ENCODE measurements at places on chromosomes 7 and 10. TPM values are rescaled to one million over a fixed set of nuclear protein-coding genes. Genes with fewer than 3 reads are reported as not detected.

CYP3A7 gene
- polyA plus RNA-seq = 0.95 TPM

AKR1C2 gene
- polyA plus RNA-seq = 7.8 TPM

HMX2 gene
- polyA plus RNA-seq = not detected

GRCh38 chr10:79938728-79939406 lies 10.0 kb downstream of the SFTPD start:
- DNase-seq = peak; percentile 85

- DNase-seq = no peak
Observed at GRCh38 chr7:50866343-50867033, 83.8 kb upstream of the GRB10 start.

DNA sequence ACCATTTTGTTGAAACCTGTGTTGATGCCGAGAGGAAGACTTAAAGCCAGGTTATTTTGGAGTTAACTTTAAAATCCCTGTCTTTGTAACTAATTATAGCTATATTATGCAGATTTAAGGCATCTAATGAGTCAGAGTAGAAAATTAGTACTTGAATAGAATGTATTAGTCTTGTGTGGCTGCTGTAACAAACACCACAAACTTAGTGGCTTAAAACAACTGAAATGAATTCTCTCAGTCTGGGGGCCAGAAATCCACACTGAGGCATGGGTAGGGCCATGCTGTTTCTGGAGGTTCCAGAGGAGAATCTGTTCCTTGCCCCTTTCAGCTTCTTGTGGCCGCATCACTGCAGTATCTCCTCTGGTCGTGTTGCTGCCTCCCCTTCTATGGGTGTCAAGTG lies 8.5 kb upstream of the KLF6 start:
- DNase-seq = no peak

GRCh38 chr10:108104551-108105156 lies 940.1 kb upstream of the SORCS1 start:
- no peak for DNase-seq

GRCh38 chr7:66296557-66296956 lies 91.4 kb downstream of the TPST1 start:
- DNase-seq = no peak

PNLIPRP3 gene
- not detected for polyA plus RNA-seq

DNA sequence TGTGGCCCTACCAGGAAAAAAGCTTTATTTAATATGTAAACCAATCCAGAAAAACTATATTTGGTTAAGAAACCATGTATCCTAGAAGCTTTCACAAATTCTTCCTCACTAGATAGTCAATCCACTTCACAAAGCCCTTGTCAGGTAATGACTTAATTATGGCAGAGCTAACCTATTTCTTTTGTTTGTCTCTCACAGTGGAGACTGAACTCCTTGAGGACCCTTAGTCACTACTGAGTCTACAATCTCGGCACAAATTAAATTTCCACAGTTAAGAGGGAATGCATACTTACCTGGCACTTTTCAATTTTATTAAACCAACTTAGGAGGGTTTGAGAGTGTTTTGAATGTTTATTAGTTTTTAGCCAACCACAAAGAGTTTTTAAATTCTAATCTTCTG lies 23.0 kb downstream of the WAPL start:
- no peak for DNase-seq
